T-helper 9 cell (primary cell): ENCODE measurements at places on chromosomes 4 and X.

- DNase-seq: no peak
These were observed 101.1 kb downstream of the ADGRL3 start for GRCh38 chr4:61301271-61301670.

DNA sequence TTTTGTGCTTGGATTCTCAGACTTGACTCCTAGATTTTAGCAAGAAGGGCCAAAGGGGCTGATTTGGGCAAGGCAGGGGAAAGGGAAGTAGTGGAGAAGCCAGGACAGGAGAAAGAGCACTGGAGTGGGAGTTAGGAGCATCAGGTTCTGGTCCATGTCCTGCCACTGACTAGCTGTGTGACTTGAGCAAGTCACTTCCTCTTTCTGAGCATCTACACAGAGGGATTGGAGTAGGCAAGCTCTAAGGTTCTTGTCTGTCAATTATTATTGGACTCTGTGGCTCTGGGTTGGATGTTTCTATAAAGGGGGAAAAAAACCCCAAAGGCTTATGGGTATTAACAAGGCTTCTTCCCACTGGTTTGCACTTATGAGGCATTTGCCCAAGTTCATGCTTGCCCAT lies 24.4 kb downstream of the PLAC1 start:
- no peak for DNase-seq

DNA sequence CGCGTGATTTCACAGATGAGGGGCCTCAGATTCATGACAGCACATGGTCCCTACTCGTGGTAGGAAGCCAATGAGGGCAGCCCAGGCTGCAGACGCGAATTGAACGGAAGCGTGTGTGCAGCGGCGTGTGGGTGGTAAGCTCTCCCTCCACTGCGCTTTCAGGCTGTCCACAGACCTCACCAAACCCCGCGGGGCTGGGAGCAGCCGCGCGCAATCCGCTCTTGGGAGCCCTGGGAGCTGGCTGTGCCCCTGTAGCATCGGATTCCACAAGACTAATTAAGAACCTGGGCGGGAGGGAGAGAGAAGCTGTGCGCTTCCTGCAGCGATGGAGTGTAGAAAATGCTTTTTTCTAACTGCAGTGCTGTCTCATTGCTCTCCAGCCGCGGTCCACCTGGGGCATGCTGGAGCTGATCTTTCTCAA lies 134.9 kb downstream of the STOX2 start:
- no peak for DNase-seq

DNA sequence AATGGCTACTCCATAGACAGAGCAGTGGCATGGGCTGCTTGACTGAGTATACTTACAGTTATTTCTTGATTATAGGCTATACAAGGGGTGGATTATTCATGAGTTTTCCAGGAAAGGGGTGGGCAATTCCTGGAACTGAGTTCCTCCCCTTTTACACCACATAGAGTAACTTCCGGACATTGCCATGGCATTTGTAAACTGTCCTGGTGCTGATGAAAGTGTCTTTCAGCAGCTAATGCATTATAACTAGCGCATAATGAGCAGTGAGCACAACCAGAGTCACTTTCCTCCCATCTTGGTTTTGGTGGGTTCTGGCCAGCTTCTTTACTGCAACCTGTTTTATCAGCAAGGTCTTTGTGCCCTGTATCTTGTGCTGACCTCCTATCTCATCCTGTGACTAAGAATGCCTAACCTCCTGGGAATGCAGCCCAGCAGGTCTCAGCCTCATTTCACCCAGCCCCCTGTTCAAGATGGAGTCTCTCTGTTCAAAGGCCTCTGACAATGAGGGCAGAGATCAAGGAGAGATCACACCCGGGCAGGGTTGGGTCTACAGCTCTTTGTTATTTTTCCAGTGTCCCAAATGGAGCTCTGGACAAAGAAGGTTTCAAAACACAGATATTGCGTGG lies 468.4 kb upstream of the PRKX start:
- DNase-seq: no peak

- no peak for DNase-seq
These were observed 21.4 kb upstream of the ANXA10 start for GRCh38 chr4:168070903-168071302.

DNA sequence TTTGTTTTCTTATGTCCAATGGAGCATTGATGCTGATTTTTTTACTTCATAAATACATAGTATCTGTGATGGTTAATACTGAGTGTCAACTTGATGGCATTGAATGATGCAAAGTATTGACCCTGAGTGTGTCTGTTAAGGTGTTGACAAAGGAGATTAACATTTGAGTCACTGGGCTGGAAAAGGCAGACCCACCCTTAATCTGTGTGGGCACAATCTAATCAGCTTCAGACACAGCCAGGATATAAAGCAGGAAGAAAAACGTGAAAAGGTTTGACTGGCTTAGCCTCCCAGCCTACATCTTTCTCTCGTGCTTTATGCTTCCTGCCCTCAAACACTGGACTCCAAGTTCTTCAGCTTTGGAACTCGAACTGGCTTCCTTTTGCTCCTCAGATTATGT lies 230.6 kb upstream of the SPRY1 start:
- no peak for DNase-seq

GRCh38 chrX:111831343-111831742 lies 44.6 kb upstream of the TRPC5OS start:
- no peak for DNase-seq

- DNase-seq: no peak
These were observed 500.2 kb downstream of the IDS start for GRCh38 chrX:149004936-149005335.

DNA sequence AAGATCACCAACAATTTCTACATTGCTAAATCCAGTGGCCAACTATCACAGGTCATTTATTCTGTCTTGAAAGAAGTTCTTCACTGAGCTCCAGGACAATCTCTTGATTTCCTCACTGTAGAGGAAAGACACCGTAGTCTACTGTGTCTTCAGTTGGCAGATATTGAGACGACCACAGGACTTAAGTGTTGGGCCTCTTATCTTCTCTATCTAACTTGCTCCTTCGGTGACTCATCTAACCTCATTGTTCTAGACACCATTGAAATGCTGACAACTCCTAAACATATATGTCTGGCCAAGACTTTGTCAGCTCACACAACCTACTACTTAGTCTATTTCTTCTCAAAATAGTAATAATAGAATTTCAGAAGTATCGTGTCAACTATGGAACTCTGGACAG lies 425.8 kb downstream of the ARAP2 start:
- DNase-seq: no peak

DNA sequence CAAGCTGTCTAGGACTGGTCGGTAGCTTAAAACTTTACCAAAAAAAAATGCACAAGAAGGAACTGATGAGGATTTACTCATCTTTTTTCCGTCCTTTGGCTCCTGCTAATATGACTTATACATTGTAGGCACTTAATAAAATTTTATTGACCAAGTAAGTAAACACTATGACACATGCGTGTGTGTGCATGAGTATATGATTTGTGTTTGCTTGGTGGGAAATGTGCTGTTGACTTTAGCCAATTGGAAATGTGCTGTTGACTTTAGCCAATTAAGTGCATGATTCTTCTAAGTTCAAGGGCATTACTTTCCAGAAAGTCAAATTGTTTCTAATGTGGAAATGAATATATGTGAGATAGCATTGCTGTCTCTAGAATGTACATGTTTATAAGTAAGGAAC lies 78.3 kb downstream of the FIP1L1 start:
- no peak for DNase-seq

- DNase-seq: no peak
These were observed 278.5 kb downstream of the EPHA5 start for GRCh38 chr4:65391814-65392213.

DNA sequence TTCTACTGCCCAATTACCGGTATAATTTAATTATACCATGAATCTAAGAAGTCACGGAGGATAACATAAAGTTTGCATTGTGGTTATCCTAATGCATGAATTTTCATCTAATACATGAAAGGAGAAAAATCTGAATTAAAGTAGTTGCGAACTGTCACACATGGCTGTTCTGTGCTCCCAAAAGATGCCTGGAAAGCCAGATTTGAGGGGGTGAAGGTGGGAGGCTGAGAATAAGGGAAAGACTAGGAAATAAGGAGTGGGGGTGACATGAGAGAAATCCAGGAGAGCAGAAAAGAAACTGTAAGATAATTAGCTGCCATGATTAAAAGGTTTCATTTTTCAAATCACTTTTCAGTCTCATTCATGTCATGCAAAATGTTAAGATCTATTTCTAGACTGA lies 1582.7 kb downstream of the STIM2 start:
- no peak for DNase-seq

- DNase-seq: no peak
These were observed 354.3 kb downstream of the GPAT3 start for GRCh38 chr4:83890231-83890630.

DNA sequence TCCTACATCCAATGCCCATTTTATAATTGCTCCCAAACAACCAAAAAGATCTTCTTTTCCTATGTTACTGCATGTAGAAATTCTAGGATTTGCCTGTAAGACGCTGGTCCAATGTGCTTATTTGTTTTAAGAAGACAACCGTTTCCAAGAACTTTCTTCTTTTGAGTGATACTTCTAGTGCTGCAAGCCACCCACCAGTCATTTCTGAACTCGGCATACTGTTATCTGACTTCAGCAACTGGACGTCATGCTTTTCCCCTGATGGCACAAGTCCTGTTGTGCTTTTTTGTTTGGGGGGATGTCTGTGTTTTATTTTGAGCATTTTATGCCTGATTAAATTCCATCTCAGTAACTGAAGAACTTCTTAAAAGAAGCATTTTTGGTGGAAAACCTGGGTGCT lies 16.0 kb upstream of the RAP1GDS1 start:
- no peak for DNase-seq

- DNase-seq: no peak
These were observed 32.0 kb downstream of the PTPN13 start for GRCh38 chr4:86626066-86626465.

- DNase-seq: no peak
These were observed 40.3 kb downstream of the PDGFC start for GRCh38 chr4:156931267-156931666.

DNA sequence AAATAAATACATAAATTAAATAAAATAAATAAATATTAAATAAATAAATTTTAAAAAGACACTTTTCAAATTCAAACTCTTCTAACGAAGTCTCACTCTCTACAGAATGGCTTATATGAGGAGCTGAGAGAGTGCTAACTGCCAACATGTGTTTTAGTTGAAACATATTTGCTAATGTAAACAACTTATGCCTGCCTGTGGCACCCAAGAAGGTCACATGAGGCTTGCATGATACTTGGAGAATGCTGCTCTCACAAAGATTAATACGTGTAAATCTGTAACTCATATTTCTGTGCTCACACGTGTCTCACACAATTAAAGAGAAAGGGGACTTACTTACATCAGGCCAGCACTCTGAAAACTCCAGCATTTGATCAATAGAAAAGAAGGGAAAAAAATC lies 43.2 kb upstream of the PITX2 start:
- DNase-seq: no peak

- DNase-seq: no peak
These were observed 16.1 kb upstream of the REPS2 start for GRCh38 chrX:16930392-16930791.

DNA sequence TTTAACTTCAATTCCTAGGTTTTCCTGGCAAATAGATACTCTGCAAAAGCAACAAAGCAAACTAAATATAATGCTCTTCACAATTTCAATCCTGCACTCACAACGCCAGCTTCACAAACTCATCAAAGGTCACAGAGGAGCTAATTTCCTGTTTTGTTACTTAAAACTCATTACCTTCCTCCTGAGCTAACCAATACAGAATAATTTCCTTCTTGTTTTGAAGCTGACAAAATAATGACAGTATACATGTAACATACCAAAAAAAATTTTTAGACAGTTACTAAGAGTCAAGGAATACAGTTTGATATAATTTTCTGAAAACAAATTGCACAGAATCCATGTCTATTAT lies 17.9 kb downstream of the CNOT6L start:
- DNase-seq: no peak

- DNase-seq: no peak
These were observed 21.6 kb downstream of the SH3KBP1 start for GRCh38 chrX:19865567-19866363.

DNA sequence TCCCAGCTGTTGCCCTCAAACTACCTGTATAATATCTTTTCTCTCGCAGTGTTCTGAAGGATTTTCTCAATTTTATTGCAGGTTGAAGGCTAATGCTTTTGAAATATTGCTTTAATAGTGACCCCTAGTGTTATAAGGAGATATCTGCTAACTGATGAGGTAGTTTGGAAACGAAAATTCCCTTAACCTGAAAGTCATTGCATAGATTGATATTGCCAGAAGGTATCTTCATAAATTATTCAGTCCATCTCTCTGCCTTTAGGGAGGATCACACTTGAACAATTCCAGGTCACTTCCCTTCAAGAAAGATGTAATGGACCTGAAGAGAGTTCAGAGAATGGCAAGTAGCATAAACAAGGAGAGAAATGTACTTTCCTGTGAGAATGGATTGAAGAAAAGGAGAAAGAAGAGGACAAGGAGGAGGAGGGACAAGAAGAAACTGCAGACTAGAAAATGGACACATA lies 44.1 kb downstream of the TIGD4 start:
- DNase-seq: no peak

- no peak for DNase-seq
These were observed 63.3 kb downstream of the GPAT3 start for GRCh38 chr4:83599183-83599582.

- DNase-seq: no peak
These were observed 486.1 kb upstream of the POU3F4 start for GRCh38 chrX:83022020-83022419.

DNA sequence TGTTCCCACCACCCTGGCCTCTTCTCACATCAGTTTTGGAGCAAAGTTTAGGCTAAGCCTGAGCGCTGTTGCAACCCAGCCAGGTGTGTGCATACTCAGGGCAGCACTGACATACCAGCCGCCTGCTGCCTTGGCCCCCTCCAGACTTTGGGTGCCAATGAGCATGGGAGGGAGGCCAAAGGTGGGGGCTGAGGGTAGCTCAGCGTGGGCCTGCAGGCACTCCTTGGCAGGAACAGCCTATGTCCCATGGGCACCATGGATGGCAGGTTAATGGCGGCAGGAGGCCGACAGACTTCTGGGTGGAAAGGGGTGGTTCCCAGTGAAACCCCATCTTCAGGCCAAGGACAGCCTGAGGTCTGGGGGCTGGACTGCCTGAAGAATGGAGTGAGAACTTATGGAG lies 462.2 kb downstream of the ADGRL3 start:
- no peak for DNase-seq

GRCh38 chrX:132034648-132035047 lies 11.5 kb downstream of the STK26 start:
- no peak for DNase-seq

GRCh38 chr4:72022553-72022952 lies 9.2 kb upstream of the NPFFR2 start:
- DNase-seq: no peak

DNA sequence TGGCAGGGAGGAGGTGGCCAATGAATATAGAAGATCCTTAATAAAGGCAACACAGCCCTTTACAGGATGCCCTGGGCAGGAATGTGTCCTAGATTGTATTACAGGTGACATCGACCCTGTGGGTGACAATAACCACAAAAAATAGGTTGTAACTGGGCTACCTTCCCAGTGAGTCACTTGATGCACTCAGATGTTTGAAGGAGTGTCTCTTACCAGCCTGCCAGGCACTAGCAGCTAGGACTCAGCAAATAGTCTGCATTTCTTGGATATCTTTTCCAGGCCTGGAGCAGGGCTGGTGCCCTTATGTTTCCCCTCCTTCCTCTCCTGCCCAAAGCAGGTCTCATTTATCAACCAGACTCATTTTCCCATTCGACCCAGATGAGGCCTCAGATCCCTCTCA lies 50.9 kb upstream of the TMEM164 start:
- no peak for DNase-seq

- no peak for DNase-seq
These were observed 160.6 kb downstream of the PTTG2 start for GRCh38 chr4:38120772-38121171.
